HCT116 (cell line): ENCODE measurements at places on chromosomes 5 and 9.

DNA sequence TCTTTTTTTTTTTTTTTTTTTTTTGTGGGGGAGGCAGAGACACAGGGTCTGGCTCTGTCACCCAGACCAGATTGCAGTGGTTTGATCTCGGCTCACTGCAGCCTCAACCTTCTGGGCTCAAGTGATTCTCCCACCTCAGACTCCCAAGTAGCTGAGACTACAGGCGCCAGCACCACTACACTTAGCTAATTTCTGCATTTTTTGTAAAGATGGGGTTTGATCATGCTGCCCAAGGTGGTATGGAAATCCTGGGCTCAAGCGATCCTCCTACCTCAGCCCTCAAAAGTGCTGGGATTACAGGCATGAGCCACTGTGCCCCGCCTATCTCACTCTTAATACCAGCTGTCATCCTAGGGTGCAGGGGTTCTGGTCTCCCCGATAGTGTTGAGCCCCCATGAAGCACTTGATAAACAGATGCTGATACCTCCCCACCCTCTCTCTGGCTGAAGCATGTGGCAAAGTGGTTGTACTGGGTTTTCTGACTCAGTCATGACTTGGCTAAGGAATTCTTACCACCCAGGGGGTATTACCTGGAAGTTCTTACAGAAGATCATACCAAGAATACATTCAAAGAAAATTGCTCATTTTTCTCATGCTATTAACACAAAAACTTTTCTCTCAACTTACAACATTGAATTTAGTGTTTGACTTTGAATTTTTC, 110.2 kb upstream of the DAPK1 start:
- DNase-seq = no peak

DNA sequence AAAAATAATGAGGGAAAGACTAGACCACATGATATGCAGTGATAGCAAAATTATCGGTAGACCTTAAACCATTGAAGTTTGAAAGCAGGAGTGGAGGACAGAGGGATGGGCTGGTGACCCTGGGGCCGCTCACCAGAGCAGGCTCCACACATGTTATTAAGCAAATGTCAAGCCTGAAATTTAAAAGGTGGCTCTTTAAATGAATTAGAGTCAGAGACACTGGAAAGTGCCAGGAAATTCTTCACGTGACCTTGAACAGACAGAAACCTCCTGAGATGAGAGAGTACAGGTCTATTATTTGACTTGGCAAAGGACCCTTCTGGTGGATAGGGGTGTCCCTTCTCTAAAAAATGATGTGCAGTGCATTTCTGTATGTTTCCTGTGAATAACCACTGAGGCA, 111.0 kb upstream of the CPEB4 start:
- DNase-seq = no peak

GRCh38 chr5:1662559-1663085, 137.0 kb downstream of the MRPL36 start:
- no peak for DNase-seq

GRCh38 chr9:112789473-112789872, 38.9 kb downstream of the SNX30 start:
- no peak for DNase-seq

GRCh38 chr9:68949271-68950000, 64.5 kb downstream of the PRKACG start:
- no peak for DNase-seq
